ENCODE measurements at places on chromosomes 11 and 22.

GRCh38 chr11:207863-208180, 314 bp downstream of the RIC8A start:
- peak; percentile 73 for DNase-seq

DNA sequence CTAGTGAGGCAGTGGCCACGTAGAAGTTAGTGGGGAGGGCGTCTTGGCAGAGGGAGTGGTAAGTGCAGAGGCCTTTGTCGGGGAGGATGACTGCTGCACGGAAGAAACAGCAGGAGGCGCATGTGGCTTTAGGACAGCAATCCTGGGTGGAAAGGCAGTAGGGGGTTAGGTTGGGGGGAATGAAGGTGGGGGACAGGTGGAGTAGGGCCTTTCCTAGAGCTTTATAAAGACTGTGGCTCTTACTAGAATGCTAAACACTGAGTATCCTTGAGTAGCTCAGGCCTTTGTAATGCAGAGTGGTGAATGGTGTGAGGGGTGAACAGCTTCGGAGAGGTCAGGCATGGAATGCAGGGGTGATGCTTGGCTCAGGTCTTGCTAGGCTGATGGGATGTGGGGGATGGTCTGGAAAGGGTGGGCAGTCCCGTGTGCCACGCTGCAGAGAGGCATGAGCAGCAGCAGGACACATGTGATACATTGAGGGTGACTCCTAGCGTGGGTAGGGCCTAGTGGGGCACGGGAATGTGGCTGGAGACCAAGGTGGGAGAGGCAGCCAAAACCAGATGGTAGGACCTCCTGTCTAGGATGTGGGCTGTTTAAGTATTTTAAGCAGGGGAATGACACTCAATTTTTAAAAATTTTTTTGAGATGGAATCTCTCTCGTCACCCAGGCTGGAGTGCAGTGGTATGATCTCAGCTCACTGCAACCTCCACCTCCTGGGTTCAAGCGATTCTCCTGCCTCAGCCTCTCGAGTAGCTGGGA, 19.2 kb downstream of the AP2A2 start:
- peak; percentile 33 for DNase-seq

GRCh38 chr22:28025866-28026575, 107.0 kb upstream of the PITPNB start:
- DNase-seq: no peak

GRCh38 chr22:32804531-32805360, 3.2 kb downstream of the TIMP3 start:
- DNase-seq: no peak

GRCh38 chr11:78564490-78565467, 9.9 kb downstream of the NARS2 start:
- peak; percentile 74 for DNase-seq
